ENCODE measurements at places on chromosomes 5 and 9.

DNA sequence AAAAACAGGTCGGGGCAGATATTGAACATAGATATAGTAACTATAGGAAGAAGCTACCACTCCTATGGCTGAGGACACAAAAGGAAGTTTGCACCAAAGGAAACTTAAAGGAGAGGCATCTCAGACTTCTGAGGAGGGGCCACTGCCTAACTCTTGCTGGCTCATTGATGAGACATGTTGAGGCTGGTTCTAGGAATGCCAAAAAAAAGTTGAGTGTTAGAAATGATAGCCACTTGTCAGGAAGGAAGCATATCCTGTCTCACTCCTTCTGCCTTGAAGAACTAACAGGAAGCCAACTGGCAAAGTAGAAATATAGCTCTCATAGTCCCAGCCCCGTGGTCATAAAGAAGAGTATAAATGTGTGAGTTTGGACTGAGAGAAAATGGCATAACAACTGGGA is 23.3 kb upstream of the STOM start:
- DNase-seq = no peak

DNA sequence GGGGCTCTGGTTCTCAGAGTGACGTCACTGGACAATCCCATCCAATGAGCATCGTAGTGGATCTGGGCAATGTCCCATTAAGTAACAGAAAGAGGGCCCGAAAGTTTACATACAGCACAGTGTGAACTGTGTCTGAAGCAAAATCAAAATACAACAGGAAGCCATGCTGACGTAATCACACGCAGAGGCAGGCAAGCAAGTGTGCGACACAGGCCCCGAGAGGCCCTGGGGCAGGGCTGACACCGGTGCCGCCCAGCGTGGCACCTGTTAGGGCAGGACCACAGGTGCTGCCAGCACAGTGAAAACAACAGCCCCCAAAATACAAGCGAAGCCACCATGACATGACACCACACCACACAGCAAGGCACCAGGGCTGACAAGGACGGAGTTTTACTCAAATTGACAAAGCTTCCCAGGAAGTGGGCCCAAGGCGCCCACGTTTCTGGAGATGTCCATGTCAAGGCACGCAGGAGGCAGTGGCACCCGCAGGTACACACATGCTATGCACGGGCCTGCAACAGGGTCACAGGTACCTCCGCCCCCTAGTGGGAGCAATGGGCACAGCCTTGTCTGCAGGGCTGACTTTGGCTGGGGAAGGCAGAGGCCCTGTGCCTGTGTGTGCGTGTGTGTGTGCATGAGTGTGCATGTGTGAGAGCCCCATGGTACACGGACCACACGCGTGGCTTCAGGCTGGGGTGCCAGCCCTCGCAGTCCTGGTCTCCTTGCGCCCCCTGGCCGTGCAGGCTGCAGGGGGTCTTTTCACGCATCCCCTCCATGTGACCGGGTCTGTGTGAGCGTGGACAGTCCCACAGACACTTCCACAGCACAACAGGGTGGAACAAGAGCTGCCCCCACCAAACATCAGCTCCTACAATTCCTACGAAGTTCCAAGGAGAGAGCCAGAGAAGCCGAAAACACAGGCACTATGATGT is 19.6 kb downstream of the QSOX2 start:
- peak; percentile 67 for DNase-seq

DNA sequence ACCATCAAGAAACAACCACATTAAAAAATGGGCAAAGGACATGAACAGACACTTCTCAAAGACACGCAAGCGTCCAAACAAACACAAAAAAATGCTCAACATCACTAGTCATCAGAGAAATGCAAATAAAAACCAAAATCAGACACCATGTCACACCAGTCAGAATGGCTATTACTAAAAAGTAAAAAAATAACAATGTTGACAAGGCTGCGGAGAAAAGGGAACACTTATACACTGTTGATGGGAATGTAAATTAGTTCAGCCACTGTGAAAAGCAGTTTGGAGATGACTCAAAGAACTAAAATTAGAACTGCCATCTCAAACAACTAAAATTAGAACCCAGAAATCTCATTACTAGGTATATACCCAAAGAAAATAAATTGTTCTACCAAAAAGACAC is 80.4 kb downstream of the CAAP1 start:
- no peak for DNase-seq

- no peak for DNase-seq
Measured at GRCh38 chr5:469752-470483, 26.9 kb downstream of the EXOC3 start.

DNA sequence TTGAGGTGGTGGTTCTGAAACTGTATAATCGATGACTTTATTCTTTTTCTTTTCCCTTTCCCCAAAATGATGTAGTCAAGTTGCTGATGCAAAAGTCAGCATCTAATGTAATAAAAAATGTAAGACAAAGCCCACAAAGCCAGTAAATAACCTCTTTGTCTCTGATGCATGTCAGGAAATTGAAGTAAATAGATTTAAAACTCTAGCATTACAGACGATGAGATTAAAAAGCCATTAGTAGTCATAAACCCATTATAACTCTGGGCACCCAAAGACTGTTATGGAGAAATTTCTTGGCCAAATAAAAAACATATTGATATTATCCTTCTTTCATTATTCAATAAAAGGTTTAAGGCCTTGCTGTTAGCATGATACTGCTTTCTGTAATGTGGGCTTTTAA is 548.7 kb downstream of the TUSC1 start:
- DNase-seq = no peak

DNA sequence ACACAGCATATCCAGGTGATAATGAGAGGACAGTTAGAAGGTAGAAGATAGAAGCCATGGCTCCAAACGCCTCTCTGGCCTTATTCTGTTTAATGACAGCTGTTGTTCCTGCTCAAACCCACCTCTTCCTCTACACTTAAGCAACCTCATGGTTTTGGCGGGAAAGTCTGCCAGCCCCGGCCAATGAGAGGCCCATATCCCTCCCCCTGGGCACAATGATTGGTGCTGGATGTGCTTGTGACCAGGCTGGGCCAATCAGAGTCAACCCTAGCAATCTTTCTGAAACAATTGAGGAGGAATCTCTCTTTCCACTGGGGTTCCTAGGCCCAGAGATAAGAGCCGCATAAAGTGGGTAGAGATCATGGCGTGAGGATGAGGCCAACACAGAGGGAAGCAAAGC is 4.8 kb upstream of the GFI1B start:
- DNase-seq = no peak

GRCh38 chr5:32714836-32715235 is 3.7 kb downstream of the NPR3 start:
- DNase-seq = peak; percentile 9

GRCh38 chr5:152097128-152097527 is 172.5 kb upstream of the GLRA1 start:
- DNase-seq = no peak

DNA sequence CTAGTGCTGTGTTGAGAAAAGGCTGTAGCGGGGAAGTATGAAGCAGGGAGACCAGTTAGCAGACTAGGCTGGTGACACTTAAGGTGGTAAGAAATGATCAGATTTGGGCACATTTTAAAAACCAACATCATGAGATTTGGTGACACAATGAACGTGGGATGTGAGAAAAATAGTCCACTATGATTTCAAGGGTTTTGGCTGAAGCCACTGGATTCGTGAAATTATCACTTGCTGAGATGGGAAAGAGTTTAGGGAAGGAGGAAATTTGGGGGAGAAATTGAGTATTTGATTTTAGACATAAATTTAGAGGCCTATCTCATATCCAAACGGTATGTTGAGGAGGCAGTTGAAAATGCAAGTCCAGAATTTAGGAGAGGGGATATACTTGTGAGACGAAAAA is 23.1 kb downstream of the SKP2 start:
- DNase-seq = no peak

- DNase-seq = no peak
Measured at GRCh38 chr5:158026304-158027031, 167.5 kb upstream of the CLINT1 start.

GRCh38 chr5:180084638-180085561 is 13.3 kb upstream of the RNF130 start:
- DNase-seq = no peak

- DNase-seq = no peak
Measured at GRCh38 chr9:131361202-131361833, 32.6 kb upstream of the PRRC2B start.

GRCh38 chr5:65861830-65862241 is 64.5 kb upstream of the ERBIN start:
- no peak for DNase-seq

DNA sequence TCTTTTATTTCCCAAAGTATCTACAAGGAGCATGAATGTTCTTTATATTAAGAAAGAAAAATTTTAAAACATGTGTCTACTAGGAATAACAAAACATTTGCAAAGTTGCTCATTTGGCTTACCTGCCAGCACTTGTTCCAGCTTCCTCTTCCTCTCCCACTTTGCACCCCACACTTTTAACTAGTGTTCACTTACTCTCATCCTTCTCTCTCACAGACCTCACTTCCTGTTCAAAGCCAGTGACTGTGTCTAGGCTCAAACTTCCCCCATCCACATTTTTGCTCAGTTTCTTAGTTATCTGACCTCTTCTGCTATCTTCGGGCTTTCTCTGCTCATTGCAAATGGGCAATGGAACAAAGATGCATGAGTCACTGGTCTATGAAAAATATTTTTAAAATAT is 512.2 kb upstream of the ZNF462 start:
- no peak for DNase-seq

DNA sequence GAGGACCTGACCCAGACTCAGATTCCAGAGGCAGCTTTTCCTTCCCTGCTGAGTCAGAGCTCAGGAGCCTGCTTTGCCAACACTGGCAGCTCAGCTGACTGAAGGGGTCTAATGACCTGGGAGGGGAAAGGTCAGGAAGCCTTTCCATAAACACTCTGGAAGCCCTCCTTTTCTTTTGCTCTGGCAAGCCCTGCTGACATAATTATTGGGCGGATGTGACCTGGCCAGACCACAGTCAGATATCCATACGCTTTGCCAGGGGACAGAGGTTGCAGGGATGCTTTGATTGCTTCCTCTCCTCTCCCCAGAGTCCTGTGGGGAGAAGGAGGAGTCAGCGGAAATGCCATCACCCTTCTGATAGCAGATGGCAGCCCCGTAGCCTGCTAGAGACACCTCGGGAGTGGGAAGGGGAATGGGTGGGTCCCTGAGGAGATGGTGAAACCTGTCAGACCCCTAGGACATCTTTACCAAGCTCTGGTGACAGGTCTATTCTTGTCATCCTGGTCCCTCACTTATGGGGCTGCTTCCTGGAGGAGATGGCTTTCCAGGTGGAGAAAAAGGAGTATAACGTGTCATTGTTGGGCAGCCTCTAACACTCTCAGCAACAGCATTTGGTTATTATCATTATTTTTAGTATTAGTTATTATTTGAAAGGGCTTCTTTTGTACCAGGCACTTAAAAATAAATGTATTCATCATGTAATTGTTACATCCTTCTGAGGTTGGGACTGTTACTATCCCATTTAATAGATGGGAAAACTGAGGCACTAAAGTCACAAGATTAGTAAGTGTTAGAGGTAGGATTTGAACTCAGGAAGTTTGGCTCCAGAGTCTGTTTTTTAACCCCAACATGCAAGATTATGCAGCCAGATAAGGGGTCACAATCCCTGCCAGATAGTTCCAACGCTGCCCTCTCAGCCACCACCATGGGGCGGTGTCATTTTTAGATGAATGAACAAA is 11.6 kb downstream of the COL27A1 start:
- no peak for DNase-seq

- no peak for DNase-seq
Measured at GRCh38 chr9:131707733-131708157, 32.1 kb downstream of the RAPGEF1 start.

DNA sequence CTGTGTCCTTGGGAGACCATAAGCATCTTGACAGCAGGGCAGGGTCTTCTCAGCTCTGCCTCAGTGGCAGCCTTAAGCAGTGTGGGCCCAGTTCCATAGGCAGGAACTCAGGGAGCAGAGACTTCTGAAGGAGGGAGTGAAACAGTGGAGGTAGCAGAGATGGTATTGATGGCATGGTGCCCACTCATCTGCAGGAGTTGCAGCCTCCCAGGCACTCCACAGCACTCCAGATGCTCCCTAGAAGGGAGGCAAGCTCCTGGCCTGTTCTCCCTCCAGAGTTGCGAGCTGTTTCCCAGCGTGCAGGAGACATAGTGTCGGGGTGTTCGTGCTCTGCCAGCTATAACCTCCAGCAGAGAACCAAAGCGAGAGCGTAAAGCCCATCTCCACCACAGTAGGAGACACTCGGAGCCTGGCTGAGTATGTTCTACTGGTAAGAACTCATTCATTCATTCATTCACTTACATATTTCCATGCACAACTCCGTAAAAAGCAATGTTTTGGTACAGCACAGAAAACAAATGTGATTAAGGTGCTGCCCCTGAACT is 31.4 kb upstream of the UNC5A start:
- DNase-seq = peak; percentile 1

DNA sequence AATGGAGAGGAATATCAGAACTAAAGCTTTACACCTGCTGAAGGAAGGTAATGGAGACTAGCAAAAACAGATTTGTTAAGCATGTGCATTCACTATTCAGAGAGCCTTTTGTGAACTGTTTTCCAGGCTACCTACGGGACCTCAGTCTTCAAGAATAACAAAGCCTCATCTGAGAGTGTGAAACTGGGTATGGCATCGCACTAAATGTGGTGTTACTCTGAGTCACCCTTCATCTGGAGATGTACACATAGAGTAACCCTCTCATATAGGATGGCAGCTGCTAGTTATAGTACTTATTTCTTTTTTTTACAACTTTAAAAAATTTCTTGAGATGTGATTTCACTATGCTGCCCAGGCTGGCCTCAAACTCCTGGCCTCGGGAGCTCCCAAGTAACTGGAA is 306.8 kb downstream of the ZNF608 start:
- DNase-seq = no peak

- DNase-seq = peak; percentile 13
Measured at GRCh38 chr5:96372726-96373380, 60.2 kb downstream of the PCSK1 start.

DNA sequence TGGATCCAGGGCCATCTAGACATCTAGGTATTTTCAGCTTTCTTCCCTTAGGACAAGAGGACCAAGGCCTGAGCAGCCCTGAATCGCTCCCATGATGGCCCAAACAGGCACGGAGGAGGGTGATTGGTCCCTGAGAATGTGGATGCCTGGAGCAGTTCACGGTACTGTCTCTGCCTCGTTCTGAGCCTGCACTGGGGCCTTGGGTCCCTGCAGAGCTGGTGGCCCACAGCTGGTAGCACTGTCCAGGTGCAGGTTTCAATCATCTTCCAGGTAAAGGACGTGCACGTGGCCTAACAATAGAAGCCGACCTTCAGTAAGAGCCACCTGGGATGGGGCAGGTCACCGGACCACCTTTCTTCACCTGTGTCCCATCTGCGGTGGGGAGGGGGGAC is 19.4 kb upstream of the FCN1 start:
- DNase-seq = no peak
